ENCODE measurements at places on chromosomes 6 and 20.

DNA sequence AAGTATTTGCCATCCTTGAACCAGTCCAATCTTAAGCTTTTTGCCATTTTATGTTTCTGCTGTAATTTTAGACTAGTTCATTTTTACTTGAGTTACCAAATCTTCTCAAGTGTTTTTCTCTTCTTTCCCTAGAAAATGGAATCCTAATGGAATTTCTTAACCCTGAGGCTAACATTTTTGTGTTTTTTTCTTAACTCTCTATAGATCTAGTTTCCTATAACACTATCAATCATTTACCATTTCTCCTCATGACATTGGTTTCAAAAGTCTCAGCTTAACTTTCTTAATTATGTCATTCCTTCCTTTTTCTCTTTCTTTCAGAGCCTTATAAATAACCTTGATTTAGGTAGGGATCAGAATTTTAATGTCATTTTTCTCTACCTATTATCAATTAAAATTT is 54.8 kb downstream of the SENP6 start:
- no peak for DNase-seq

- no peak for DNase-seq
These were observed 251.3 kb downstream of the ANKRD60 start for GRCh38 chr20:57977141-57977540.

- DNase-seq, result no peak
These were observed 34.9 kb downstream of the KLHL31 start for GRCh38 chr6:53630533-53631226.

DNA sequence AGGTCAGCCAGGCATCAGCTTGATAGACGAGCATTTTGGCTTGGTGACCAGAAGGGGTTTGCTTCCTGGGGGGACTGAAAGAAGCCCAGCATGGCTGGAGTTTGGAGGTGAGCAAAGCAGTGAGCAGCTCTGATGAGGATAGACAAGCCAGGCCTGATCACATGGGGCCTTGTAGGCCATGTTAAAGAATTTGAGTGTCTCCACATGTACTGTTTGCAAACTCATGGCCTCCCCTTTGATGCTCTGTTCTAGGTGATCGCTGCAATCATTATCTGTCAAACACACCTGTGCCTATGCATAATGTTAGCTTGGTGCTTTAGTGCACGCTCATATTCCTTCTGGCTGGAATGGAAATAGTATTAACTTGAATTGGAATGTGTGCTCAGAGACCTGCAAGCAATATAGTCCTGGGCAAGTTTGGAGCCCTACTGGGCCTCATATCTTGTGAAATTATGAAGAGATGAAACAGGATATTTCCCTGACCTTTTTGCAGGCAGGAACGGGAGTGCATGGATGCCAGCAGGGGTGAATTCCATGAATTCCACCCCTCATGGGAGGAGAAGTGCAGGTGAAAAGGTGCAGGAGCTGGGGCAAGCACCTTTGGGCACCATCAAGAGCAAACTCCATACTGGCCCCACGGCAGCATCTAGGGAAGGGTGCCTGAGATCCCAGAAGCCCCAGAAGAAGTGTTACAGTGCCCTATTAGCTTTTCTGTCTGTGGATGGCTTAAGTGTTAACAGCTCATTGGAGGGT is 480.5 kb downstream of the EPM2A start:
- DNase-seq, result no peak

GRCh38 chr20:50310673-50311051 is 120.0 kb downstream of the CEBPB start:
- no peak for DNase-seq

GRCh38 chr6:151482290-151482689 is 11.5 kb upstream of the CCDC170 start:
- peak; percentile 40 for DNase-seq

GRCh38 chr6:133093956-133094355 is 147.2 kb upstream of the EYA4 start:
- no peak for DNase-seq

DNA sequence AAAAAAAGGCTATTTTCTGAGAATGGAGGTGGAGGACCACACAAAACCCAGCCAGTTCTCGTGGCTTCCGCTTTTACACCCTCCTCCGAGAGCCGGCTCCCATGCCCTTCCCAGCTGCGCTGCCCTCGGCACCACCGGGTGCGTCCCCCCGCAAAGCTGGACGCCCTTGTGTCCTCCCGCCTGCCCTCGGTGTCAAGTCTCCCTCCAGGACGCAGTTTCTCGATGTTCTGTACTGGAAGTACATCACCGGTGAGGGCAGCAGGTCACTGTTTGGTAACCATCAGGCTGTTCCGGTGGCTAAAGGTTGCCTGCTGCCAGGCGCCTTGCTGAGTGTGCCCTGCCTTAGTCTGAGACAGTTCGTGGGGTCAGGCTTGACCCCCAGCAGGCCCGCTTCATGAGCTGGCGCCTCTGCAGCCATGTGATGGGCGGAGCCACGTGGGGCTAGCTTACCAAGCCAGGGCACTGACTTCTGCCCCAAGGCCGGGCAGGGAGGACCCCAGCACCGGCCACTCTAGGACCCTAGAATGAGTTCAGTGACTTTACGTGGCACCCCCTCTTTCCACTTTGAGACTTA is 34.6 kb downstream of the RREB1 start:
- DNase-seq, result no peak

DNA sequence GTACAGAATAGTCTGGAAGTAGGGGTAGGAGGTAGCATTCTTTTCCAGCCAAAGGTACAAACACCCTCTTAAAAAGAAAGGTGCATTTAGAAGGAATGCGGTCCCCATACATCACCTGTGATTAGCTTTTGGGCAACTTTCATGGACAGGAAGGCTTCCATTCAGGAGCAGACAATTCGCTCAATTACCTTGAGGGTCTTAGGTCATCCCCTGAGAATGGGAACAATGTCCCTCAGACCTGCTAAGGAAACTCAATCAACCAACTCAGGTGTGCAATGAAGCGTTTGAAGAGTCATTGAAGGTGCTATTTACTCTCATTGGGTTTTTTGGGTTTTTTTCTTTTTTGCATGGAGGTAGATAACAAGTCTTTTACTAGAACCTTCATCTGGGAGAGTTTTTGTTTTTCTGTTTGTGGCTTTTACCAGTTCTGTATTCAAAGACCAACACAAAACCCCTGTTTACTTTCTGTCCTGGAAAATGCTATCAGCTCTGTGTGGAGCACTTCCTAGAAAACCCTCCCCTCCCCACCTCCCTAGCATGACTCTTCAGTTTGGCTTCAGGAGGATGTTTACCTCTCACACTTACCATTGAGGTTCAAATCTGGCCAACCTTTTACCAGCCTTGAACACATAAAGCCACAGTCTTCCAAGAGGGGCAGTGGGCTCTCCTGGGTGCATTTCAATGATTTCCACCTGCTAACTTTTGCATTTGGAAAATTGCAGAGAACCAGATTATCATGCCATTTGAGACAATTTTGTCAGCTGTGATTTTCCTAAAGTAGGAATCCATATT is 271.2 kb upstream of the PRDM1 start:
- DNase-seq, result no peak

DNA sequence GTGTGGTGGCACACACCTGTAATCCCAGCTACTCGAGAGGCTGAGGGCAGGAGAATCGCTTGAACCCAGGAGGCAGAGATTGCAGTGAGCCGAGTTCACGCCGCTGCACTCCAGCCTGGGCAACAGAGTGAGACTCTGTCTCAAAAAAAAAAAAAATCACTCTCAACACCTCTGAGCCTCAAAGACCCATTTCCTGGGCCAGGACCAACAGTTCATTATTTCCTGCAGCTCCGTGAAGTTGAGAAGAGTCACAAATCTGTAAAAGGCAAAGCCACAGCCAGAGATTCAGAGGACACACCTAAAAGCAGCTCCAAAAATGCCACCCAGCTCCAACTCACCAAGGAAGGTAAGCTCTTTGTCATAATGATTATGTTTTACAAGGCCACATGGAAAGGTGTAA is 15.2 kb upstream of the NOP56 start:
- peak; percentile 15 for DNase-seq

All from CD4-positive, alpha-beta T cell treated with Interleukin-12 subunit alpha and Interleukin-12 subunit beta, for 1 hour (primary cell).